RPMI7951 (cell line): ENCODE measurements at places on chromosomes 16 and 17. TPM values are rescaled to one million over a fixed set of nuclear protein-coding genes. Genes with fewer than 3 reads are reported as not detected.

The TEKT5 gene
- total RNA-seq, result not detected in 2 replicates

The ADAMTS18 gene
- not detected in 2 replicates for total RNA-seq

The TBC1D3H gene
- not detected in 2 replicates for total RNA-seq

The GALNS gene
- 23.9 and 32.1 TPM in 2 replicates for total RNA-seq

The TBC1D3C gene
- not detected in 2 replicates for total RNA-seq

The SPN gene
- total RNA-seq, result 0.20 TPM in 1 of 2 replicates, not detected in the other

The KRT16 gene
- total RNA-seq, result 0.72 and 0.88 TPM in 2 replicates

The MARCHF10 gene
- total RNA-seq, result 0.10 TPM in 1 of 2 replicates, not detected in the other

The BAIAP3 gene
- 1.2 and 2.4 TPM in 2 replicates for total RNA-seq

The CACNG5 gene
- not detected in 2 replicates for total RNA-seq

The ACSM5 gene
- total RNA-seq, result not detected in 2 replicates

The PDIA2 gene
- 0.84 TPM in 1 of 2 replicates, not detected in the other for total RNA-seq

The ABCC3 gene
- 23.1 and 28.4 TPM in 2 replicates for total RNA-seq

The SOX8 gene
- 0.10 TPM in 1 of 2 replicates, not detected in the other for total RNA-seq

The TBL3 gene
- total RNA-seq, result 28.8 and 40.4 TPM in 2 replicates

The LGALS9 gene
- total RNA-seq, result 6.4 and 7.1 TPM in 2 replicates

The MGAT5B gene
- total RNA-seq, result 4.9 and 6.9 TPM in 2 replicates

The ARHGAP44 gene
- total RNA-seq, result 0.12 TPM in 1 of 2 replicates, not detected in the other

The ITGA2B gene
- total RNA-seq, result 0.36 and 0.68 TPM in 2 replicates

The KRTAP2-4 gene
- not detected in 2 replicates for total RNA-seq

The DHODH gene
- total RNA-seq, result 7.2 and 10.0 TPM in 2 replicates

The BEAN1 gene
- total RNA-seq, result 0.72 and 1.7 TPM in 2 replicates

The P2RX5 gene
- 0.29 and 0.36 TPM in 2 replicates for total RNA-seq

The MEIOC gene
- under 0.01 and 0.20 TPM in 2 replicates for total RNA-seq
